Activated CD4-positive, CD25-positive, alpha-beta regulatory T cell treated with anti-CD3 and anti-CD28 coated beads, Interleukin-2, amount 50 U/mL, for 16 hours (primary cell): ENCODE measurements at places on chromosomes 13 and 19.

DNA sequence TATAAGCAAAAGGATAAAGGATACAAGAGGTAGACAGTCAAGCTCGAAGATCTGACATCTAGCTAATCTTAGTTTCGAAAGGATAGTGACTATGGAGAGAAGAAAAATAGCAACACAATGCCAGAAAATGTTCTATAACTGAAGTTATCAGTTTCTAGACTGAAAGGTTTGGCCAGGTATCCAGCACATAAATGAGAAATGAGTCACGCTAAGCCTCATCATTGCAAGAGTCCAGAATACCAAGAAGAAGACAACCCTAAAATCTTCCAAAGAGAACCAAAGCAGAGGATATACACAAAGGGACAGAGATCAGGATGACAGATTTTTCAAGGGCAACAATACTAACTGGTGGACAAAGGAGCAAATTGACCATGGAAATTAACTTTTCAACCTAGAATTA is 237.0 kb downstream of the POSTN start:
- no peak for DNase-seq

DNA sequence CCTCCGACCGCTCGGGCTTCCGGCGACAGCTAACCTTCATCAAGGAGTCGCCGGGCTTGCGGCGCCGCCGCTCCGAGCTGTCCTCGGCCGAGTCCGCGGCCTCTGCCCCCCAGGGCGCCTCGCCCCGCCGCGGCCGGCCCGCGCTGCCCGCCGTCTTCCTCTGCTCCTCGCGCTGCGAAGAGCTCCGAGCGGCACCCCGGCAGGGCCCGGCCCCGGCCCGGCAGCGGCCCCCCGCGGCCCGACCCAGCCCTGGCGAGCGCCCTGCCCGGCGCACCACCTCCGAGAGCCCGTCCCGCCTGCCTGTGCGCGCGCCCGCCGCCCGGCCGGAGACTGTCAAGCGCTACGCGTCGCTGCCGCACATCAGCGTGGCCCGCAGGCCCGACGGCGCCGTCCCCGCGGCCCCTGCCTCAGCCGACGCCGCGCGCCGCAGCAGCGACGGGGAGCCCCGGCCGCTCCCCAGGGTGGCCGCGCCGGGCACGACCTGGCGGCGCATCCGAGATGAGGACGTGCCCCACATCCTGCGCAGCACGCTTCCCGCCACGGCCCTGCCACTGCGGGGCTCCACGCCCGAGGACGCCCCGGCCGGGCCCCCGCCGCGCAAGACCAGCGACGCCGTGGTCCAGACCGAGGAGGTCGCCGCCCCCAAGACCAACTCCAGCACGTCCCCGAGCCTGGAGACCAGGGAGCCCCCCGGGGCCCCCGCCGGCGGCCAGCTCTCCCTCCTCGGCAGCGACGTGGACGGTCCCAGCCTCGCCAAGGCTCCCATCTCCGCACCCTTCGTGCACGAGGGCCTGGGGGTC is 9.6 kb downstream of the C19orf25 start:
- DNase-seq: no peak

GRCh38 chr19:38263689-38264485 is 486 bp upstream of the SPINT2 start:
- peak; percentile 52 for DNase-seq

GRCh38 chr13:25380741-25381324 is 9.1 kb downstream of the ATP8A2 start:
- DNase-seq: no peak

GRCh38 chr13:43515531-43515930 is 271.2 kb downstream of the ENOX1 start:
- DNase-seq: no peak

DNA sequence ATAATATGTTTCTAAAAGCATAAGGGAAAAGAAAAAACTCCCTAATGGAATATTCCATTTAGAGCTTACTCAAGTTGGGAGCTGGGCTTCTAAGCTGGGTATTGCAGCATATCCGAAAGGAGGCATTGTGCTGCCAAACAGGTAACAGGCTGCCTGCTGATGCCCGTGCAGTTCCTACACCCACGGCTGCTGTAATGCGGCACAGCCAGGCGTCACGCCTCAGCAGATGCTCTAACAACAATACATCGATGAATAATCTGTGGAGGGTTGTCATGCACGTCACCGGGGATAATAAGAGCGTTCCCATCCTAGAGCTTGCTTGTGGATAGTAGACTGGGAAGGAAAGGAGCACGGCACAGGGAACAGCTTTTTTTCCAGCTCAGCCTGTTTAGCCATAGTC is 1582.1 kb upstream of the SLC10A2 start:
- no peak for DNase-seq

- no peak for DNase-seq
These were observed 607 bp downstream of the PLEKHJ1 start for GRCh38 chr19:2235381-2236063.

- DNase-seq: no peak
These were observed 5.4 kb downstream of the RNU6-9 start for GRCh38 chr19:898663-899062.

DNA sequence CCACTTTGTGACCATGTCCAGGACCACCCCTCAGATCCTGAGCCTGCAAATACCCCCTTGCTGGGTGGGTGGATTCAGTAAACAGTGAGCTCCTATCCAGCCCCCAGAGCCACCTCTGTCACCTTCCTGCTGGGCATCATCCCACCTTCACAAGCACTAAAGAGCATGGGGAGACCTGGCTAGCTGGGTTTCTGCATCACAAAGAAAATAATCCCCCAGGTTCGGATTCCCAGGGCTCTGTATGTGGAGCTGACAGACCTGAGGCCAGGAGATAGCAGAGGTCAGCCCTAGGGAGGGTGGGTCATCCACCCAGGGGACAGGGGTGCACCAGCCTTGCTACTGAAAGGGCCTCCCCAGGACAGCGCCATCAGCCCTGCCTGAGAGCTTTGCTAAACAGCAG is 7.7 kb upstream of the CEACAM7 start:
- DNase-seq: no peak

GRCh38 chr13:23289917-23290357 is 109.2 kb downstream of the SGCG start:
- no peak for DNase-seq

GRCh38 chr19:3710265-3710812 is 2.2 kb downstream of the TJP3 start:
- DNase-seq: no peak

GRCh38 chr13:48902368-48902767 is 73.3 kb upstream of the FNDC3A start:
- no peak for DNase-seq

GRCh38 chr19:28883241-28883693 is 329.7 kb downstream of the UQCRFS1 start:
- DNase-seq: no peak

- DNase-seq: no peak
These were observed 14.4 kb downstream of the PAK4 start for GRCh38 chr19:39139971-39140453.

- DNase-seq: no peak
These were observed 52.2 kb upstream of the RANBP3 start for GRCh38 chr19:6030214-6030507.

GRCh38 chr19:30602661-30603350 is 230.6 kb downstream of the ZNF536 start:
- DNase-seq: no peak

GRCh38 chr13:100549316-100549715 is 39.3 kb downstream of the GGACT start:
- no peak for DNase-seq

GRCh38 chr19:39329948-39330347 is 5.9 kb downstream of the GMFG start:
- no peak for DNase-seq

DNA sequence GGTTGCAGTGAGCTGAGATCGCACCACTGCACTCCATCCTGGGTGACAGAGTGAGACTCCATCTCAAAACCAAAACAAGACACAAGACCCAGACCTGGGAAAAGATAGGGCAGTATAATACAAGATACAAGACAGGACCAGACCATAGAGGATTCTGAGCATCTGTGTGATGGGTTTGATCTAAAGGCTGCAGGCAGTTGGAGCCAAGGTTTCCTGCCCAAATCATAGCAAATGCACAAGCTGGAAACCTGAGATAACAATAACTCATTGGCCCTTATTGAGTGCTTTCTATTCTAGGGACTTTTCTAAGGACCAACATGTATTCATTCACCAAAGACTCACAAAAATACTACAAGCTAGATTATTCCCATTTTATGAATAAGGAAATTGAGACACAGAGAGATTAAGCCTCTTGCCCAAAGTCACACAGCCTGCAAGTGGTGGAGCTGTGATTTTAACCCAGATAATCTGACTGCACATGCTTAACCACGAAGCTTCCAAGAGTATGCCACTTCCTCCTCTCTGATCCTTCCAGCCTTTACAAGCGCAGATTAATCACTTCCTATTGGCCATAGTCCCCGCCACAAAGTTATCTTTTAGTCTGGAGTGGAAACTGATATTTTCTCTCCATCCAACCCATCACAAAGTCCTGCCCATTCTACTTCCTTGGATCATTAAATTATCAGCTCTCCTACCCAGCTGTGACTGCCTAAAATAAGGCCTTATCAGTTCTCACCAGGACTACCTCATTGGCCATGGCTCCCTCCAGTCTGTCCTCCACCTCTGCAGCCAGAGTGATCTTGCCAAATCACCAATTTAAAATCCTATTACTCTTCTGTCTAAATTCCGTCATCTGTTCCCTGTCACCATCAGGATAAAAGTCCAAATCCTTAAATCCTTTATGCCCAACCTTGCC is 147.2 kb downstream of the FLT1 start:
- DNase-seq: no peak

- no peak for DNase-seq
These were observed 184.9 kb downstream of the GGACT start for GRCh38 chr13:100403675-100404074.

DNA sequence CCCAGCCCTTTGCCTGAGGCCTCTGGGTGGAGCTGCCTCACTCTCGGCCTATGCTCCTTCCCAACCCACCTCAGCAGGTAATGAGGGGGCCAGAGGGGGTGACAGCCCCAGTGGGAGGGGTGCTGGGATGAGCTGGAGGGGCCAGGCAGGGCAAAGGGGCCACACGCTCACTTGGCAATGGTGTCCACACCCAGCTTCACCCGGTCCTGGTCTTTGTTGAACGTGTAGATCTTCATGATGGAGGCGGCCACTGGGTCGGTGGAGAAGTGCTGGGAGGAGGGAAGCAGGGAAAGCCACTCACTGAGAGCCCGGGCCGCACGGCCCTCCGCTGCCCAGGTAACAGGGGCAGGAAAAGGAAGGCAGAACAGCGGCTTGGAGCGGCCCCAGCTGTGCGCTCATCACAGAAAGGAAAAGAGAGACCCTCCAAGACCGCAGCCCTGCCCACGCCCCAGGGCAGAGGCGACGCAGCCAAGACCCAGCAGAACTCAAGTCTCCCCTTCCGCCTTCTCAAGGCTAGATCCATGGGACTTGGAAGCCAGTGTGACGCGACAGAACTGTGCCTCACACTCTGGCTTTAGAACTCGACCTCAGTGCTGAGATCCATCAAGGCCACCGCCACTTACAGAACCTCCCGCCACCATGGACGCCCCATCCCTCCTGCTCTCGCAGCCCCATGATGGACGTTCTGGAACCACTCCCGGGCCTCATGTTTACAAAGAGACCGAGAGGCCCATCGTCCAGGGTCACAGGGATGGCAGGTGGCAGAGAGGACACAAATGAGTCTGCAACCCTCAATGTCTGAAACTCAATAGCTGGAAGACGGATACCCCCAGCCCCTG is 9.2 kb downstream of the UBXN6 start:
- no peak for DNase-seq

- DNase-seq: no peak
These were observed 1262.4 kb upstream of the PCDH20 start for GRCh38 chr13:62678039-62678438.

GRCh38 chr19:45496349-45496953 is 396 bp downstream of the RTN2 start:
- DNase-seq: no peak

DNA sequence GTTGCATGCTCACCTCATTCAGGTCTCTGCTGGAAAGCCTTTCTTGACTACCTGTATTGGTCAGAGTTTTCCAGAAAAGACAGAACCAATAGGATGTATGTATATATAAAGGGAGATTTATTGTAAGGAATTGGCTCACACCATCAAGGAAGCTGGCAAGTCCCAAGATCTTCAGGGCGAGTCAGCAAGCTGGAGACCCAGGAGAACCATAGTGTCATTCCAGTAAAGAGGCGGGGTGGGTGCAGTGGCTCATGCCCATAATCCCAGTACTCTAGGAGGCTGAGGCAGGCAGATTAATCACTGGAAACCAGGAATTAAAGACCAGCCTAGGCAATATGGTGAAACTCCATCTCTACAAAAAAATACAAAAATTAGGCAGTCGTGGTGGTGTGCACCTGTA is 30.4 kb upstream of the FARP1 start:
- DNase-seq: no peak

- DNase-seq: no peak
These were observed 21.5 kb downstream of the ZNF146 start for GRCh38 chr19:36236304-36236945.

GRCh38 chr13:87533776-87534175 is 137.4 kb upstream of the SLITRK5 start:
- DNase-seq: no peak

- DNase-seq: no peak
These were observed 850 bp downstream of the KLF5 start for GRCh38 chr13:73059460-73060250.

- DNase-seq: no peak
These were observed 22.6 kb upstream of the SLAIN1 start for GRCh38 chr13:77674852-77675251.

- DNase-seq: no peak
These were observed 460.6 kb downstream of the FOXO1 start for GRCh38 chr13:40205771-40206240.

DNA sequence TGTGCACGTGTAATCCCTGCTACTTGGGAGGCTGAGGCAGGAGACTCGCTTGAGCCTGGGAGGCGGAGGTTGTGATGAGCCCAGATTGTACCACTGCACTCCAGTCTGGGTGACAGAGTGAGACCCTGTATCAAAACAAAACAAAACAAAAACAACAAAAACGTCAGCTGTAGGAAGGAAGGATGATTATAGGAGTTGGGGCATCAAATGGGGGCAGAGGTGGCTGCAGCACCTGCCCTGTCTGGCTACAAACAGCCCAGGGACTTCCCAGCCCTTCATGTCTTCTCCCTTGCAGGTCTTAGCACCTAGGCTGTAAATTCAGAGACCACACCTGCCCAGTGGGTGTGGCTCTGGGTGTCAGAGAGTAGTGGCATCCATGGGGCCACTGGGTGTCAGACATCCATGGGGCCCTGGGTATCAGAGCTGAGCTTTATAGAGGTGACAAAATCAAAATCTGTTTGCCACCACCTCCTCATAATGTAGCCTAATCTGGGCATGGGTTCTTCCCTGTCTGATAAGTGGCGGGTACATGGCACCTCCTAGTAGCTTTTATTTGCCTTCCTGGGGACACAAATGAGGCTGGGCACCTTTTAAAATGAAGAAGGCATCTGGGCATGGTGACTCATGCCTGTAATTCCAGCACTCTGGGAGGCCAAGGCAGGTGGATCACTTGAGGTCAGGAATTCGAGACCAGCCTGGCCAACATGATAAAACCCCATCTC is 4.7 kb upstream of the B3GNT3 start:
- DNase-seq: no peak

GRCh38 chr13:95568131-95568530 is 15.6 kb downstream of the CLDN10 start:
- no peak for DNase-seq

- DNase-seq: no peak
These were observed 419.4 kb downstream of the UQCRFS1 start for GRCh38 chr19:28793391-28794168.
